CD4-positive, alpha-beta T cell treated with Interleukin-1 beta for 1 hour (primary cell): ENCODE measurements at places on chromosomes 7 and 10.

DNA sequence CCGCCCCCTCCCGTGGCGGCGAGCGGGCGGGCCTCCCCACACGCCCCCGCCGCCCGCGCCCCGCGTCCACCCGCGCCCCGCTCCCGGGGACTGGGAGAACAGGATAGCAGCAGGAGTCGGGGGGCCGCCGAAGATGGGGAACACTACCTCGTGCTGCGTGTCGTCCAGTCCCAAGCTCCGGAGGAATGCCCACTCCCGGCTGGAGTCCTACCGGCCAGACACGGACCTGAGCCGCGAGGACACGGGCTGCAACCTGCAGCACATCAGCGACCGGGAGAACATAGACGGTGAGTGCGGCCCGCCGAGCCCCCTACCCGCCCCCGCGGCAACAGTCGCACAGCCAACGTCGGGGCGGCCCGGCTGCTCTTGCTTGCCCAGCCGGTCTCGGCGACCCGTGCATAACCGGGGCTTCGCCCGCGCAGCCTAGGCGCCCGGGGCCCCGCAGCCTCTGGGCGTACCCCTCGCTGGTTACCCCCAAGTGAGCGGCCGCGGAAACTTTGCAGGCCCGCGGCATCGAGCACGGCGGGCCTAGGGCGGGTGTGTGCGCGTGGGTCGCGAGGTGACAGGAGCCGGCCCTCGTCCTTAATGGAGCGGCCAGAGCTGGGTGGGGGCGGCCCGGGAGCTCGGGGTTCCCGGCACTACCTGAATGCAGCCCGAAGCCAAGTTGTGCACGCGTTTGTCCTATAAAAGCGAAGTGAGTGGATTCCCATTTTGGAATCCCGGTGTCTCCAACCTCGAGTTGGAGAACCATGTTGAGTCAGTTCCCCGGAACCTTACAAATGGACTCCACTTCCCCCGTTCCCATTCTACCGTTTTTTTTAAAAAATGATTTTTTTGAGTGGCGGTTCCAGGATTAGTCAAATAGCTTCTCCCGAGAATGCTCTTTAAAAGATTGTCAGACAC lies 863 bp downstream of the CCNY start:
- peak; percentile 13 for DNase-seq

DNA sequence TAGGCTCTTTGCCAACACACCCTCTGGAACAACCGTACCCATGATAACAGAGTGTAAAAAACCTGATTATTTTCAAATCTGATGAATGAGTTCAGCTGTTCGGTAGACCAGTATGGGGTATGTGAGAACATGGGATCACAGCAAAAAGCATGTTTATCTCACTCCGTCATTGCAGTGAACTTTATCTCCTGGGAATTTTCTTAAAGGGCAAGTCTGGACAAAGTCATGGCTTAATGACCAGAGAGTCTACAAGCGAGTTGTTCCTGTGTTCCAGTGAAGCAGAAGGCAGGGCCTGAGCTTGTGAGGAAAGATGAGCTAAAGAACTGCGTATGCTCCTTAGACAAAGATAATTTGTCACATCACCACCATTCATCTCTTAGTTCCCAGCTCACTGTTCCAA lies 219.7 kb downstream of the TRIL start:
- DNase-seq = no peak

DNA sequence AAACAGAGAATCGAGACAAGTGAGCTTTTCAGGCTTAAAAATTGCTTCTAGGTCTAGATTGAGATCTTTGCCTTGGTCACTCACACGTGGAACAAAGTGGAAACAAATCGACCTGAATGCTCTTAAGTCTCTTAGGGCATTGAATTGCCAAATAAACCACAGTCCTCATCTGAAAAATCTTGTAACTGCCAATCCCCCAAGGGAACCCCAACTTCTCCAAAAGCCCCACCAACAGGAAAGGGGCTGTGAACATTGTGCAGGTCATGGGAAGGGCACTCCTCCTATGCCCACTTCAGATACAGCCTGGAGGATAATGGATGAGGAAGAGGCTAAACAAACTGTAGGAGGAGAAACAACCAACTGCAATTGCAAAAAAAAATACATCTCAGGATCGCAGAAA lies 91.3 kb downstream of the DGKI start:
- no peak for DNase-seq

DNA sequence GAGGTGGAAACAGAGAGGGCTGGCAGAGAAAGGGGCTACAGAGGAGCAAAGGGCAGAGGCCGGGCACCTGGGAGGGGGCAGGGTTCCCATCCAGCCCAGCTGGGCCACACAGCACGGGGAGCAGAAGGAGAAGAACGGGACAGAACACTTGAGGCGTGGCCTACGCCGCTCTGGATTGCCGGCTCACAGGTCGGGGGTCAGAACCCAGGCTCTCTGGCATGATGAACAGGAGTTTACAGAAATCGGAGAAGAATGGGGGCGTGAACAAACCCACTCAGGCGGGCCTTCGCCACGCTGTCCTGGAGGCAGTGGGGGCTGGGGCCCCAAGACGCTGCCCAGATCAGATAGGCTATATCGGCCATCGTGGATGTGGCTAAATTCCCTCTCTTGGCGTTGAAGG lies 362.2 kb upstream of the SHH start:
- no peak for DNase-seq

DNA sequence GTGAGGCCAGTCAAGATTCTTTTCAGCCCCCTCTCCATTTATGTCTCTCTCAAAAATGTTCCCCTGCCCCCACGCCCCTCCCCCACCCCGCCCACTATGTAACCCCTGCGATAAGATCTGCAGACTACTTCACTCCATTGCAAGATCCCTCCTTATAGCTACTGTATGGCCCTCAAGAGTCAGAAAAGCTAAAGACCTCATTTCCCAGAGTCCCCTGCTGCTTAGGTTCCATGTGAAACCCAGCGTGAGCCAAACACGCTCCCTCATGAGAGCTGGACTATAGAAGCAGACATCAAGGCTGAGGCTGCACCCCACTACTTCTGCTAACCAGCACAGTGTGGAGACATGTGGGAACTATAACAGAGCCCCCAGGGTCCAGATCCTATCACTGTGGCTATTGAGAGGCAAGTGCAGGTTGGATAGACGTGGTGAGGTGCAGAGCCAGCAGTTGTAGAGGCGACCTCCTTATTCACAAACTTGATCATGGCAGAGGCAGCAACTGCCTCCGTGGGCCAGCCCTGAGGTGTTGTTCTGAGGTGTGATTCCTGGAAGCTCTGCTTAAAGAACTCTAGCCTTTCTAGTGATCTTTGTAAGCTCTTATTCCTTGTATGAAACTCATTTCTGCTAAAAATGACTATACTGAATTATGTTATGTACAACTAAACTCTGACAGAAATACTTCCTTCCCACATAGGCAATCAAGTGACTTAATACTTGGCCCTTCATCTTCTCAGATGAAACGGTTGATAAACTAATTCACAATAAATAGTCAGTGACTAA lies 117.0 kb upstream of the ARID5B start:
- no peak for DNase-seq

DNA sequence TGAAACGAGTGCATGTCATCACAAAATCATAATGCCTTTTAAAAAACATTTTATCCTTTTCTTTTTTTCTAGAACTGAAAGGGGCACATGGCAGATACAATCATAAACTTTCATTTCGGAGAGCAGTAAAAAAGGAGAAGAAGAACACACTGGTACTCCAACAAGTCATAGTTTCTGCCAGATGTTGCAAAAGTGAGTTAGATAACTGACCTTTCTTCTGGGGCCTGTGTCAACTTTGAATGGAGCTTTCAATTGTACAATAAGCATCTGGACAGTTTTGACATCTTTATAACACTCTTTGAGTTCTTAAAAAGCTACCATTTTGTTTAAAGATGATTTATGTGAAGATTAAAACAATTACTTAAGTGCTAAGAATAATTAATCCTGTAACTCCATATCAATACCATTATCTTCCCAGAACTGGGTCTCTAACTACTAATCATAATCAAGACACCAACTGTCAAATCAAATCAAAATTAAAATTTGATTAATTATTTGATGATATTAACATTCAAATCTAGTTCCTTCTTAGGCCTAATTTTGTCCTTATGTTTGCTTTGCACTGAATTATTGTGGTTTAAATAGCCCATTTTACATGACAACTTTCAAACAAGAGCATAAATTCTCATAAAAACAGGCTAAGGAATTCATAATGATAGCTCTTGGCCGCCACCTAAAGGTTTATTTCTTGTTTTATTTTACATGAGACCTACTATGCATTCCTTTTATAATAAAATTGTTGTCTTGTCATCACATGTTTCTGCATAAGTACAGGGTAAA lies 19.5 kb upstream of the ITGB8 start:
- peak; percentile 5 for DNase-seq

DNA sequence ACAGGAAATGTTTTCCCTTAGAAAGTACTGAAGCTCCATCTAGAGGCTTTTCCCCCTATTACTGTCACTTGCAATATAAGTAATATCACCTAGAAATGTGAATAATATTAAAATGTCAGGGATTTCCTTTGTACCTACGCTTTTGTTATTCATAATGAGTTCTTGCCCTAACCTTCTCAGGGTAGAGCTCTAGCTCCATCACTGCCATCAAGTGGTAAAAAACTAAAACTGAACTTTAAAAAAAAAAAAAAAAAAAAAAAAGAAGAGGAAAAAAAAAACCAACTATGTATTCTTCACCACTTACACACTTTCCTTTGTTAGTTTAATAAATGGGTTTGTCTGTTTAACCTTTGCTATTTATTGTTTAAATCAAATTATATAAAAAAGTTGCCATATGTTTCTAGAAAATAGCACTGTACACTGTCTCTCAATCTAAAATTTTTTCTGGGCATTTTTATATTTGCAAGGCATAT lies 49.9 kb downstream of the DNAJC1 start:
- DNase-seq = no peak

GRCh38 chr10:34959321-34959720 lies 130.8 kb downstream of the CUL2 start:
- DNase-seq = no peak

- no peak for DNase-seq
Observed at GRCh38 chr7:154929006-154929726, 73.8 kb downstream of the PAXIP1 start.

GRCh38 chr10:93917064-93917391 lies 23.2 kb downstream of the SLC35G1 start:
- no peak for DNase-seq

DNA sequence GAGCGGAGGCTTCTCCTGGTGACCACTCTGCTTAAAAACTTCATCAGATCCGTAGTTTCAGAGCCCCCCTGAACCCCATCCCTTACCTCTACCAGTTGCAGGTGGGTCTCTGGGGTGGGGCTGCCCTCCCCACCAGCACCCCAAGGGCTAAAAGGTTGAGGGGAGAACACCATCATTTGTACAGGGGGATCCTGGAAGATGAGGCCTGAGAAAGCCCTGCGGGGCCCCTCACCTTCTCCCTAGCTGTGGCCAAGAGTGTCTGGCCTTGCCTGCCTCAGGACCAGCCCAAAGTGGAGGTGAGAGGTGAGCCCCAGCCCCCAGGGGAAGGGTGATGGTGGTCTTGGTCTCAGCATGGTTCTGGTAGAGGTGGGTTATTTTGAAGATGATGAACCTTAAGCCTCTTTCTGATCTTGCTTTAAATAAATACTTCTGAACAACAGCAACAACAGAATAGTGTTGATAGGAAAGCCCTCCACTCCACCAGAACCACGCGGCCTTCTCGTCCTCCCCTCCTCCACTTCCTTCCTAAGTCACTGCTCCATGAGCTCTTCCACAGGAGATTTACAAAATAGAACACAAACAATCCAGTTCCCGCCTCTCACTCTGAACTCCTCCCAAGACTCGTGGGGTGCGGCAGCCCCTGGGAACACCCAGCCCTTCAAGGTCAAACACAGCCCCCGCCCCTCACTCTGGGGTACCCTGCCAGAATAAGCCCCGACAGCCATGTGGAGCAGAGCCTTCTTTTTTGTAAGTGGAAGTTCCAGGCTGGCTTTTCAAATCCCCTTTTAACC lies 169.1 kb downstream of the EGFR start:
- DNase-seq = no peak

DNA sequence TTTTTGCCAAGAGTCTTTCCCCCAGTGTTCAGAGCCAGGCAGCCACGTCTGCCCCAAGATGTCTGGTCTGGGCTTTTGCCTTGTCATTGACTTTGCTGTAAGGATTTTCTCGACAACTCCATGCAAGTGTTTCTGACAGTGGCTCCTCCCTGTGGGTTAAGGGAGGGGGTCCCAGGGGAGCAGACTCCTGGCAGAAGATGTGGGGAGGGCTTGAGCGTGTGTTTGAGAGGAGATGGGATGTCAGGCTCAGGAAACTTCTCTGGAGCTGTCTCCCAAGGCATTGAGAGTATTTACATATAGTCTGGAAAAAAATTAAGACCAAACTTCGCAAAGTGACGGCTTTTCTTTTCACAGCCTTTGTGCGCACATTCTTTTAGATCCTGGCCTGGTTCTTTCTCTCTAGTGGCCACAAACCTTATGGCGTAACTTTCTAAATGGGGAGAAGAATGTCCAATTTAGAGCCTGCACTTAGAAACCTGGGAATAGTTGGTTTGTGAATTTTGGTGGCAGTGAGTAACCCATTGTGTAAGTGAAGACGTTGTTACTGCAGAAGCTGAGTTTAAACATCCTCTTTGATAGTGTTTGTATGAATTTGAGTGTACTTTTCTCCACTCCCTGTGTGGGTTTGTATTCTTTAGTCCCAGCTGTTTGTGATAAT lies 201.5 kb downstream of the LRMDA start:
- DNase-seq = no peak

DNA sequence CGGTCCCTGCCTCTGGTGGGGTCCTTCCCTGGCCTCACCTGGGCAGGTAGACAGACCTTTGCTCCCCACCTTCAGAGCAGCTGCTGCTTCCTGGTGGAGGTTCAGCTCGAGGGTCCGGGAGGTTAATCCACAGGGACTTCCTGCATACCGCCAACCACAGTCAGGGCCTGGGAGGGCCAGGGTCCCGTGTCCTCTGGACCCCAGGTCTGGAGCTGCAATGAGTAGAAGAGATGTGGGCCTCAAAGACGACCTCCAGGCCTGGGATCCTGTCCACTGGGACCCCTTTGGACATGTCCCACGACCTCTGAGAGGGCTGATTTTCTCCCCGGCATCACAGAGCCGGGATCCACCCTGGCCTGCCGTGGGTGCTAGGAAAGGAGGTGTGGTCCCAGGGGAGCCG lies 223.3 kb upstream of the TCERG1L start:
- DNase-seq = no peak

- DNase-seq = no peak
Observed at GRCh38 chr10:25078658-25079431, 62.4 kb downstream of the THNSL1 start.

DNA sequence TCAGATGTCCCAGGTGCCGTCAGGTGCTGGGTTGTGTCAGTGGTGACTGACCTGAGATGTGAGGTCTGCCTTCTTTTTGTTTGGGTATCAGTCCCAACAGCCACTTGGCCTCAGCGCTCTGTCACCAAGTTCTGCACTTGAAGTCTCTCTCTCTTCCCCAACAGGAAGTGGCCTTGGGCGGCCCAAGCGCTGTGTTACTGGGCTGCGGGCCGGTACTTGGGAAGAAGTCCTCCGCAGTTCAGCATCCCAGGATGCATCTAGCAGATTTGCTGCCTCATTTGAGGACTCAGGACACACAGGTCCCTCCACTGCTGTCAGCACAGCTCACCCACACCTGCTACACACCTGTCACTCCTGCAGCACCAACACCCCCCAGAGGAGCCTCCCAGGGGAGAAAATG lies 40.1 kb downstream of the LYZL2 start:
- no peak for DNase-seq

- DNase-seq = no peak
Observed at GRCh38 chr10:78171633-78172400, 138.2 kb downstream of the RPS24 start.
